ENCODE measurements at places on chromosomes 11 and 22. TPM values are rescaled to one million over a fixed set of nuclear protein-coding genes. Genes with fewer than 3 reads are reported as not detected.

GRCh38 chr11:130872981-130873380 lies 43.3 kb downstream of the SNX19 start:
- DNase-seq = no peak

Gene EIF4G2
- total RNA-seq = 544 TPM

DNA sequence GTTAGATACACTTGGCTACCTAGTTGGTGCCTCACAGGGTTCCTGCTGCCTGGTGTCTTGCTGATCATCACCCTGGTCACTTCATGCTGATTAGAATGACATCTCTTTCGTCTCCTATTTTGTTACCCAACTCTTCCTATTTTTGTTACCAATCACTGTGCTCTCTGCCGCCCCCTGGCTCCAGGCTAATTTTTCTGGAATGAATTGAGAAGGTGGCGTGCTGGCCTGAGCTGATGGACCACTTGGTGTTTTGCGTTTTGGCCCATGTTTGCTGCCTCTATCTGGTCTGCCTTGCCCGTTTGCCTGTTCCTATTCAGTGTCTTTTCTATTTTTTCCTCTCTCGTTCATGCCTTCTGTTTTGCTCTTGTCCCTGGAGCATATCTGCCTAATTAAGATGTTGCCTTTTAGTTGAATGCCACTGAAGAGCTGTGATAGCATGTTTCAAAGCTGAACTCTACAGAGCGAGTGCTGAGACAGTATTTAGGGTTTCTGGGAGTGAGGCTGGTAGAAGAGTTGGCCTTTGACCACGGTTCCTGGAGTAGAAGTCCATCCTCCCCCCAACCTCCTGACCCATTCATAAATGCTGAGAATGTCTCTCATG lies 5.9 kb upstream of the ATF4 start:
- DNase-seq = peak; percentile 91

DNA sequence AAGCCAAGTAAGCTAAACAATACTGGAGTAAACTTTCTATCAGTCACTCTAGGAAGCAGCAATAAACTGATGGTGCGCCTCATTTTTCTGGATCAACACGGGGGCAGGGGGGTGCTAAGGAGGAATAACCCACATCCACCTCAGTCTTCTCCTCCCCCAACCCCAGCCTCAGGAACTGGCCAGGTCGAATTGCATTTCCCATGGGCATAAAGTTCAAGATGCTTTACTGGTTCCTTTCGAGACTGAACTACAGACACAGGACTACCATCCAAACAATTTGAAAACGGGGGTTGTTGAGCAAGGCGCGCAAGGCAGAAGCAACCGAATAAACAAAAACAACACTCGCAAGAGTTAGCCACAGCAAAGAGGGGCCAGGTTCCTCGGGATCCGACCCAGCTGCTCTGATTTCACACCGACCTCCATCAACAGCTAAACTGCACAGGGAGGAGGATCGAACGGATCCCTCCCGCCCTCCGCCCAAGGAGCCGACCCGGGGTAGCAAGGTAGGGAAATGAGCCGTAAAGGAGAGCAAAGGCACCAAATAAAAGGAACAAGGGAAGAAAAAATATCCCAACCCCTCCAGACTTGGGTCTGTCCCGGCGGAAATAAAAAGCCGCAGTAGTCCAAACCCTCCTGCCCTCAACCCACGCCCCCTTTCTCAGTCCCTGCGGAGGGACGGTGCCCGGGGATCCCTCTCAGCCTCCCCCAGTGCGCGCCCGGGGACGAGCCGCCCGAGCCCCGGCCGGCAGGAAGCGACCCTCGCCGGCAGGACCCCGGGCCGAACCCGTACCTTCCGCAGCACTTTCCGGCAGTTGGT lies 801 bp downstream of the SESN3 start:
- no peak for DNase-seq

DNA sequence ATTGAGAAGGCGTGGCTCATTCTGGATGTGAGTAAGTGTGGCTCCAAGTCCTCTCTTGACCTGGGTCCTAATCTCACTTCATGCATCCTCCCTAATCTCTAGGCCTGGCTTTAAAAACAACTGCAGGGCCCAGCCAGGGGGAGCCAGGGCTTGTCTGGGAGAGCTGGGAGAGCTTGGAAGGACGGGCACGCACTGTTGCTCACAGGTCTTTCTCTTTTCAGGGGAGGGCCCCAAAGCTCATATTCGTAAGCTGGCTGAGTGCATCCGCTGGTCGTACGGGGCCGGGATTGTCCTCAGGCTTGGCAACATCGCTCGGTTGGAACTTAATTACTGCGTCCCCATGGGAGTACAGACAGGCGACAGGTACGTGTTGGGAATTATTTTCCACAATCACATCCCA lies 34.1 kb upstream of the PARVB start:
- DNase-seq = no peak

Measured in omental fat pad (tissue), 4 donors.